GM04504 (cell line): ENCODE measurements at places on chromosomes 5 and 9.

- no peak for DNase-seq
These were observed 530 bp downstream of the RAPGEF1 start for GRCh38 chr9:131739133-131739958.

GRCh38 chr9:99040911-99041582 is 63.9 kb upstream of the TGFBR1 start:
- DNase-seq: peak; percentile 65

DNA sequence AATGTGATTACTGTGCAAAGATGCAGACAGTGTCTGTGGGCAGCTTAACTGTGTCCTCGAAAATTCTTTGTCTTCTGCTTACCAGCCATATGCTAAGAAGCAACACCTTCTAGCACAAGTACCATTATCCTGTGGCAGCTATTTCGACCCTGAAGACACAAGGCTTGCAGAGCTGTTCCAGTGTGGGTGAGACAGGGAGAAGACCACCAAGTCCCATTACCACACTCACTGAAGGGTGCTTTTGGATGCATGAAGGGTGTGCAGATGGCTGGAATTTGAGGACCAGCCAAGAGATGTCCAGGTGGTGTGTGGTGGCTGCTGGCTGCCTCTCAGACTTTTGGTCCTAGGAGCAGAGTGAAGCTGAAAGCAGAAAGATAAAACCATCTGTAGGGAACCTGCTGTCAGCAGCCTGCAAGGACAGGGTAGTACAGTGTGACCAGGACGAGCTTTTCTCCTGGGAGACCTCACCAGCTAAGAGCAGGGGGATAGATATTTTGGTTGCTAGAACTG is 161.8 kb downstream of the ICE1 start:
- DNase-seq: no peak

GRCh38 chr5:102826629-102827028 is 71.5 kb downstream of the PAM start:
- DNase-seq: no peak

DNA sequence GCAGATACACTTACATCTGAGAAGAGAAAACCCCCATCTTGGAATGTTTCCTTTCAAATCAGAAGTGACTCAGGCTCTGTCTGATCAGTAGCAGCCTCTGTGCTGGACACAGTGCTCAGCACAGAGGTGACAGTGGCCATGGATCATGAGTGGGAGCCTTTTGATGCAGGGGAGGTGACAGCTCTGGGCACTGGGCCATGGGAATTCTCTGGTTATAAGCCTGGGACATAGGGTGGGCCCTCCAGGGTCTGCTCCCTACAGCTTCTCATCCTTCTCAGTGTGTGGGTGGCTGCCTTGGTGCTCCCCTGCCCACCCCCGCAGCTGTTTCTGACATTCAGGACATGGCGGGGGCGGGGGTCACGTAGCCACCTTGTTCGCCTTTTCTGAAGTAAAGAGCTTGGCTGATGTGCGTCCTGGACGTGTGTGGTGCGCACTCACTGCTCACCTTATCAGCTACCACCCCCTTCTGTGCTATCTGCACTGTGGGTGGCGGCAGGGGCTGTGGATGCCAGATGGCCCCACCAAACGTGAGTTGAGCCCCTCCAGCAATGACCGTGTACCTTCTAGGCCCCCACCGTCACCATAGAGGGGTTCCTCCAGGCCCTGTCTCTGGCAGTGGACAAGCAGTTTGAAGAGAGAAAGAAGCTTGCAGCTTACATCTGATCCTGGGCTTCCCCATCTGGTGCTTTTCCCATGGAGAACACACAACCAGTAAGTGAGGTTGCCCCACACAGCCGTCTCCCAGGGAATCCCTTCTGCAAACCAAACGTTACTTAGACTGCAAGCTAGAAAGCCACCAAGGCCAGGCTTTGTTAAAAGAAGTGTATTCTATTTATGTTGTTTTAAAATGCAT is 24.0 kb downstream of the TRIP13 start:
- no peak for DNase-seq

DNA sequence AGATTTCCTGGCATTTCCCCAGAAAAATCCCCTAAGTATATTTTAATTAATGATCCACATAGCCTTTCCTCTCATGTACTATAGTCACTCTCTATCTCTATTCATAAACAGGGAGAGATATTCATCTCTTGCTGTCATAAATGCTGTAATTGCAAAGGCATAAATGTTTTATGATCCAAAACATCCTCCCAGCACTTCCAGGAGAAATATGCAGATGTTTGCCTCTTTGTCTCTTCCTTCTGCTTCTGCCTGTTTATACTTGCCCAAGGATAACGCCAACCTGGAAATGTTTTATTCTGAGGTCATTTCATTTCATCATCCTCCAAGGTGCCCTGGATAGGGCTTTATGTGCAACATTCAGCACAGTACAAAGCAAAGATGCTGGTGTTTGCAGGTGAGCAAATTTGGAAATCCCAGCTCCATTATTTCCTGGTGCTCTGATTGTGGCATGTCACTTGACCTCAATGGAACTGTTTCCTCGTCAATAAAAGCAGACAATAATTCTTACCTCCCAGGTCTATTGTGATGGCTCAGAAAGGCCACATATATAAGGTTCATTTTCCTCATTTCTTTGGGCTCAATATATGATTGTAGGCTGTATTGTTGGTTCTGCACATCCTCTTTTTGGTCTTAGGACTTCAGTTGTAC is 6.9 kb downstream of the TNFSF15 start:
- DNase-seq: no peak

DNA sequence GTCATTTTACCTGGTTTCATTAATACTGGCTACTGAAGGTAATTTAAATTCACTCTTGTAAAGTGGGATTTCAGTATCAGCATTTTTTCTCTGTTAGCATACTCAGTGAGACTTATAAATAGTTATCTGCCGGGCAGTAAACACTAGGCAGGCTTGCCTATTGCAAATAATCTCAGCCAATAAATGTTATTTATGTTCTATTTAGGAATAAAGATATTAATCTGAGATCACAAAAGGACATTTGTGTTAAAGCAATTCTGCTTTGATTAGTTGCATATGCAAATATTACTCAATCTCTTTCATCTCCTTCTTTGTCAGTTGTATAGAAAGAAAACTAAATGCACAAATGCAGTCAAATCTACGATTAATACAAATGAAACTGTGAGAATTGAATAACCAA is 827.8 kb downstream of the TLE4 start:
- DNase-seq: no peak

DNA sequence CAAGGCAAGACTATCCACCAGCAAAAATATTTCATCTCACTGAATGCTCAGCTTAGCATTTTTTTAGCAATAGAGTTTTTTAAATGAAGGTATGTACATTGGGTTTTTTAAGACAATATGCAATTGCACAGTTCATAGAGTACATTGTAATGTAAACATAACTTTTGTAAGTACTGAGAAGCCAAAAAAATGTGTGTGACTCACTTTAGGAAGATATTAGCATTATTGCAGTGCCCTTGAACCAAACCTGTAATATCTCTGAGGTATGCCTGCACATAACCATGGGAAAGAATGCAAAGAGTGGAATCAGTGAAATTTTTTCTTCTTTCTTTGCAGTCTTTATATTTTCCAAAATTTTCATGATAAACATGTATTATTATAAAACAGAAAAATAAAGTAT is 1533.3 kb upstream of the WWC1 start:
- DNase-seq: no peak

GRCh38 chr5:2499917-2500316 is 251.6 kb downstream of the IRX2 start:
- DNase-seq: no peak

DNA sequence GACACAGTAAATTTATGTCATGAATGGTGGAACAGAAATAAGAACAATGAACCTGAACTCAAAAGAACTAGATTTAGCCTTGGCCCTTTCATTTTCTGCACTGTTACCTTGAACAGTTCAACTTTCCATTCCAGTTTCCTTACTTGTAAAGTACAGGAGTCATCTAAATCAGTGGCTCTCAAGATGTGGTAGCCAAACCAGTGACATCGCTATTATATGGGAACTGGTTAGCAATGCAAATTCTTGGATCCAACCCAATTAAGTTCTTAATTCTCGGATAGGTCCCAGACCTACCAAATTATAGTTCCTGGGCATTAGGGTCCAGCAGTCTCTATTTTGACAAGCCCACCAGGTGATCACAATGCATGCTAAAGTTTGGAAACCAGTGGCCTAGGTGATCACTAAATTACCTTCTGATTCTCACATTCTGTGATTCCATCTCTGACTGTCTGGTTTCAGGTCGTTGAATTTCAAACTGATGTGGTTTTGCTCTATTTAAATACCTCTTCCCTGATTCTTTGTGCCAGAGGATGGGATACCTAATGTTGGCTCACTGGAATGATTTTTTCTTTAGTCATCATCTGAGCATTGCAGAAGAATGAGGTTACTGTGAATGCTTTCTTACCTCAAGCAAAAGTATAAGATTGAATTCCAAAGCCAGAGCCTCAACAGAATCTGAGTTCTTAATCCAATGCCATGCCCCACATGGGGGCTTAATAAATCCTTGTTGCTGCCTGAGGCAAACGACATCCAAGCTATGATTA is 253.8 kb downstream of the ENC1 start:
- DNase-seq: no peak

GRCh38 chr9:88927510-88927909 is 63.8 kb upstream of the S1PR3 start:
- no peak for DNase-seq

DNA sequence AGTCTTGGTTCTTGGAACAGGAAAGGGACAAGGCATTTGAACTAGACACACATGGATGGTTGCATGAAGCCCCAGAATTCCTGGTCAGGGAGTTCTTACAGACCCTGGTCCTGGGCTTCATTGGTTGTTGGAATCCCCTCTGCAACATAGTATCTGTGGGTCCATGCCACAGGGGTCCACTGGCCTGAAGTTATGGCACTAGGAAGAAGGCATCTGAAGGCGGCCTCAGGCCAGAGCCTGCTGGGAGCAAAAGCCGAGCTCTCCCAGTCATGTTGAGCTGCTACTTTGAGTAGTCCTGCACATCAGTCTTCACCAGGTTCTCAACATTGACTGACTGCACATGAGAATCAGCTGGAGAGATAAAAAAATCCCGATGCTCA is 71.1 kb upstream of the PITX1 start:
- no peak for DNase-seq
